ENCODE measurements at places on chromosomes 4 and X.

DNA sequence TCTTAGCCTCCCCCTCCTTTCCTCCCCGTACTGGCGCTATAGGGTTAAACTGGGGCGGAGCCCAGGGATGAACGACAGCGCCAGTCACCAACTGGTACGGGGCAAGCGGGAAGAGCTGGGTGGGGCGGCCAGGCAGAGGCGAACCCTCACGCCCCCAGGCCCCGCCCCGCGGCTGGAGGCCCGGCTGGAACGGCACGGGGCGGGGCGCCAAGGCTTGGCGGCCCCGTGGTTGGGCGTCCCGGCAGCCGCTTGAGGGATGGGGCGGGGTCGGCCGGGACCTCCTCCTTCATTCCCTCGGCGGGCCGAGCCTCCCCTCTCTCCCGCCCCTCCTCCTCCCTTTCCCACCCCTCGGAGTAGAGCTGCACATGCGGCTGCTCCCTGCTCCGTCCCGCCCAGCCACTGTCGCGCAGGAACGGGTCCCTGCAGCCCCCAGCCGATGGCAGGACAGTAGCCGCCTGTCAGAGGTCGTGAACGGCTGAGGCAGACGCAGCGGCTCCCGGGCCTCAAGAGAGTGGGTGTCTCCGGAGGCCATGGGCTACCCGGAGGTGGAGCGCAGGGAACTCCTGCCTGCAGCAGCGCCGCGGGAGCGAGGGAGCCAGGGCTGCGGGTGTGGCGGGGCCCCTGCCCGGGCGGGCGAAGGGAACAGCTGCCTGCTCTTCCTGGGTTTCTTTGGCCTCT lies at the start of gene EDA:
Gene EDA, plus strand, starts transcription at position 335 of the 678 bp plus-strand sequence.
- DNase-seq = no peak

GRCh38 chrX:148290931-148291330 lies 209.5 kb upstream of the AFF2 start:
- no peak for DNase-seq

DNA sequence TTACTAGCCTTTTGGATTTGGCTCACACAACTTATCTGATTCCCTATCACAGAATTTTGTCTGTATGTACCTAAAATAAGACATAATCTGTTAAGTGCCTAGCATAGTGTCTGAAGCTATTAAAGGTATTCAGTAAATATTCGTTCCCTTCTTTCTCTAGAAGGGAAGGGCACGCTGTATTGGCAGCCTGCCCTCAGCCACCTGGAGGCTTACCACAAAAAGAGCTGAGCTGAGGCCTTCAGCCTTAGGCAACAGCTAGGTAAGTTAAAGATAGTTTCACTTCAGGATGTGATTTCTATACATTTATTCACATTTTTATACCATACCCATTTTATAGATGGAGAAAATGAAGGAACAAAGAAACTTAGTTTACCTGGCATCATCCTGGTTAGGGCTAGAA lies 400.0 kb upstream of the LCORL start:
- no peak for DNase-seq

DNA sequence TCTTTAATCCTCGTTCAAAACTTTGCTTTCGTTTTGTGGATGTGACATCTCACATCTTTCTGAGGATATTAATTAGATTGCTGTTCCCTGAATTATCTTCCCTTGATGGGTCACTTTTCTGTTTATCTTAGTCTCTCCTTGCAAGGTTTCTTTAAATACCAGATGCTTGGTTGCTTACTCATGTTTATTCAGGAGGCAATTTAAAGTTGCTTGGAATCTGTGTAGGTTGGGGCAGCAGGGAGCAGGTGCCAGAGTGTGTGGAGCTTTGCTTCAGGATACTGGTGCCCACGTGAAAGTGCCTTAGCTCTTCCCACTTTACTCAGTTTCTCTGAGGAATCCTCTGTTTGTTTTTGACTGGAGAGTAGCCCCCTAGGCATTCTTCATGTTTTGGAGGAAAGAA lies 24.0 kb downstream of the ANAPC4 start:
- DNase-seq = no peak

GRCh38 chrX:125505207-125505606 lies 185.5 kb downstream of the TEX13C start:
- DNase-seq = no peak

- DNase-seq = no peak
Observed at GRCh38 chr4:56655627-56656345, 25.3 kb downstream of the HOPX start.

- no peak for DNase-seq
Observed at GRCh38 chrX:49767236-49767635, 61.9 kb upstream of the PAGE4 start.

DNA sequence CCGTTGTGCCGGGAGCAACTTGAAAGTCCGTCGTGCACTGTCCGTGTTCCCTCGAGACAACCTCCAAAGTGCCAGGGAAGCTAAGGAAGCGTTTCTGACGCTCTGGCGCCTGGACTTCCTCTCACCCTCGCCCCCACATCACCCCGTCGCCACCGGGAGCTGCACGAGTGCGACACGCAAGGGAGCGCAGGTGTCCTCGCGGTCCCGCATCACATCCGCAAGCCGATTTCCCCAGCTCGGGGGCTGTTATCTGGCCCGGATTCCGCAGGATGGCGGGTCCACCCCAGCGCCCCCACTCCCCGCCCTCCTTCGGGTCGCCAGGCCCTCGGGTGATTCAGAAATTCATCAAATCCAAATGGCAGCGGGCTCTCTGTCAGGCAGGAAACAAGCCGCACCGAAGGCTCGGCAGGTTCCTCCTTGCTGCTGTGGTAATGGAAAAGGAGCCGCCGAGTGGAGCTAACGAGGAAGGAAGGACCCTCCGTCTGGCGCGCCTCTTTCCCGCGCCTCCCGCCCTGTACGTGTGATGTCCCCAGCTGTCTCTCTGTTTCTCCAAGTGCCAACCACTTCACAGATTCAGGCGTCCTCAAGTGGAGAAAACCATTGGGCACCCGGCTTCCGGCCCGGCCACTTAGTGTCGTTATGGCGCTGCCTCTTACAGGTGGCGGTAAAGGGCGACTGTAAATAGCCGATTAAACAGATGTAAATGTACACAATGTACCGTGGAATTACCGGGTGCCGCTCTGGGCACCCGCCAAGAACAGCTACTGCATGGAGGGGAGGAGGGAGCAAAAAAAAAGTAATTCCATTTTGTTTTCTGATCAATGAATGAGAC lies 921 bp upstream of the SETD7 start:
- DNase-seq = no peak

GRCh38 chr4:53781629-53782457 lies 190.6 kb upstream of the LNX1 start:
- no peak for DNase-seq

GRCh38 chrX:28552882-28553829 lies 34.1 kb upstream of the IL1RAPL1 start:
- no peak for DNase-seq

GRCh38 chr4:89026542-89026941 lies 30.4 kb downstream of the FAM13A start:
- DNase-seq = no peak

DNA sequence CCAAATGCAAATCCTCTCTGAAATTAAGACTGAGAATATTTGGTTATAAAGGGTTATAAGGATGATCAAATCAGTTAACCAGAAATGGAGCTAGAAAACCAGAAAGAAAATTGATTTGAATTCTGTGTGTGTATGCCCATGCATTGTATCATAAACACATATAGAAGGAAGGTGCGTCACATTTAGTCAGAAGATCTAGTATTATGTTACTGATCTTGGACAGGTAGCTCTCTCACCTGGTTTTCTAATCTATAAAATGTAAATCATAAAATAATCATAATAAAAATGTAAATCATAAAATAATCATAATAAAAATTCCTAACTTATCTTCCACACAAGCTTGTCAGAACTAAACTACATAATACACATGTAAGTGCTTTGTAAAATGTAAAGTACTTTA lies 78.8 kb downstream of the BMP3 start:
- DNase-seq = no peak

DNA sequence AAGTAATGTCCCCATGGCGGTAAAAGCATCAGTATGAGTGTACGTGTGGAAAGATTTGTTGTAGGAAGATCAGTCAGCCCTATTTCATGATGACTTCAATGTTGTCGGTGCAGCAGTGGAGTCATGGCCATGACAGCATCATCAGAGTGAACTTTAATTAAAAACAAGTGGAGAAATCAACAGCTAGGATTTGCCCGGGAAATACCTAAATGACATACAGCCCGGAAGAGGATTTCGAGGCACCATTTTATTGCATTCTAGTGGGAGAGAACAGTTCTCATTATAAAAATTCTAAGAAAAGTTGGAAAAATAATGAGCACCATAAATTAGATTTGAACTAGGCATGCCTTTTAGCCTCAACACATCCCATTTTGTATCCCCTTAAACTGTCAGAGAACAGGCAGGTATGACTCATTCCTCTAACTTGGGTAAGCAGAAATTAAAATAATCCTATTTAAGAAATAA lies 170.1 kb downstream of the SHROOM3 start:
- DNase-seq = no peak

DNA sequence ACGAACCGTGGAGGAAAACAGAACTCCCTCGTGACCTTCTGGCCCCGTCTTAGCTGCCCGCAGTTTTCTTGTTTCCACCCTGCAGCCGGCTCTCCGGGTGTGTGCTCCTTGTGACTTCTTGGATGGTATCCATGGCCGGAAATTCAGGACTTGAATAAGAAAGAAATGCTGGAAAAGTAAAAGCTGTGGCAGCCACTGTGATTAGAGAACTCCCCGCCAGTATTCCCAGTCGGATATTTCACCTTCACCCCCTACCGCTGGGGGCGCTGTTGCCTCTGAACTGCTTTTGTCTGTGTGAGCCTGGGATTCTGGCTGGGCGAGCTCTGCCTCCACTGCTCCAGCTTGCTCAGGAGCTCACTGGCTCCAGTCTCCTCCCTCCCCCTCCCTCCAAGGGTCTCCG lies 41.5 kb upstream of the CYP4V2 start:
- no peak for DNase-seq

GRCh38 chrX:154655346-154655745 lies 2.0 kb upstream of the CTAG2 start:
- DNase-seq = no peak

DNA sequence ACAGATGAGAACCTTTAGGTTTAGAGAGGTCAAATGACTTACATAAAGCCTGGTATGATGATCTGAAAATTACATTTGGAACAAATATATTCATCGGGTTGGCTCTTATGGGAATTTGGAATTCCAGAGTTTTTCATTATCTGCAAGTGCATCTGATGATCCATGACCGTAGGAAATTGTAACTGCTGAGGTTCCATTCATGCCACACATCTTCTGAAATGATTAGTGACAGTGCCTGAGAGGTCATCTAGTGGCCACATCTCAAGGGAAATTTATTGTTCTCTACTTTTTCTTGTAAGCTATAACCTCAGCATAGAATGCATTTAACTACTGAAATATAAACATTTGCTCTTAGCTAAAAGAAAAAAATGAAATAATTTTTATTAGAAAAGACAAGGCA lies 105.8 kb upstream of the NWD2 start:
- DNase-seq = no peak

DNA sequence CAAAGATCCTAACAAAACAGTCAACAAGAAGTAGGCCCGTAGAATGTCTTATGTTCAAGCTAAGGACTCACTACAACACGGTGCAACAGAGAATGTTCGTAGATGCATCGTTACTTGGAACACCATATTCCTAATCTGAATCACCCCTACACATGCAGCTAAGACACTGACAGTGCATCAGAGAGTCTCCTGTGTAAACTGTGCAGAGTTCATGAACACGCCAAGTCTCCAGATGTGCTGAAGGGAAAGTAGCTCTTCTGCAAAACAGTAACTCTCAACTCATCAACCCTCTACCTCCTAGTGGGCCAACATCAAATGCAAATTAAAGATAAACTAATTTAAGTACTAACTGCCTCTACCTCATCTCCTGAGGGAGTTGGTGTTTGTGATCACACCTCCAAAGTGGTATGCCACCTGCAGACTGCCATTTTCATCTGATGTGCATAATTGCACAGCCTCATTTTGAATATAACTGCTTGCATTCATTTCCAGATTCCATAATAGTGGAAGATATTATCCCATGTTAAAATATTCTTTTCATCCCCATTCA lies 73.5 kb downstream of the MOSPD2 start:
- no peak for DNase-seq

DNA sequence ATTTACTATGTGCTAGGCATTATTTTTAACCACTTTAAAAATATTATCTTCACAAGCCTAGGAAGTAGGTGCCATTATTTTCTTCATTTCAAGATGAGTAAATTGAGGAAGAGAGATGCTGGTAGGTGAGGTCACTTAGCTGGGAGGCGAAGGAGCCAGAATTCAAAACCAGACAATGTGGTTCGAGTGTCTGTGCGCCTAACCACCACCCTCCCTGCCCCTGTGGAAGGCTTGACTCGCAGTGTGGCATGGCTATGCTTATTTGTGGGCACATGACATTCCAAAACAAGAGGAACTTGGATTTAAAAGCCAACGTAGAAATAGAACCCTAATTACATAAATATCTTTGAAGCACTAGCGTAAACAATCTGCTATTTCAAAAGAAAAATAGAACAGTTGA lies 226.6 kb upstream of the PITX2 start:
- no peak for DNase-seq

GRCh38 chr4:2855584-2855983 lies 11.9 kb downstream of the ADD1 start:
- DNase-seq = no peak

- DNase-seq = no peak
Observed at GRCh38 chrX:40415675-40416074, 165.1 kb upstream of the ATP6AP2 start.

DNA sequence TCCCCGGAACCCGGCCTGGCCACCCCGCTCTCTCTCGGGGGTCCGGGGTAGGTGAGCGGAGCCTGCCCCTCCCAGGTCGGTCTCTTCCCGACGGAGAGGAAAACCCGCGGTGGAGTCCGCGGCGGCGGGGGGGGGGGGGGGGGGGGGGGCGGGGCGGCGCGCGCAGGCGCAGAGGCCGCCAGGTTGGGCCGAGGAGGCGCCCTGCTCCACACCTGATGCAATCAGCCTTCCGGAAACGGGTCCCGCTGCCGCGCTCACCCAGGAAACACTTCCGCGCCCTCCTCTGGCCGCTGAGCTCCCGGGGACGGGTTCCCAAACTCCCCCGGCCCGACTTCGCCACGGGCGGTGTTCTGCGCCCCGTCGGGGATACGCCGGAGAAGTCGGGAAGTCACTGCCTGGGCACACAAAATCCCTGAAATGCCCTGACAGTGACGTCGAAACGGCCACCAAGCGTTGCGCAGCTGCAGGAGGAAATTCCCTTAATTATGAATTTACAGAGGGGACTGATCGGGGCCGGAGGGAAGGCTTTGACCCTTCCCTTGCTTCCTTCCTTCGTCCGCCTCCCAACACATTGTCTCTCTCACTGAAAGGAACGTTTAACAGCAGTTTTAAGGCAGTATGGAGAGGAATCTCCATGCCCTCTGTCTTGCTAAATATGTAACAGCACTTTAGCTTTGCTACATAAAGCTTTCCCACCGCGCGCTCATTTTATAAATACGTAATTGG lies 2.1 kb upstream of the APBB2 start:
- no peak for DNase-seq

GRCh38 chrX:130669233-130669632 lies 233.8 kb downstream of the ENOX2 start:
- no peak for DNase-seq

DNA sequence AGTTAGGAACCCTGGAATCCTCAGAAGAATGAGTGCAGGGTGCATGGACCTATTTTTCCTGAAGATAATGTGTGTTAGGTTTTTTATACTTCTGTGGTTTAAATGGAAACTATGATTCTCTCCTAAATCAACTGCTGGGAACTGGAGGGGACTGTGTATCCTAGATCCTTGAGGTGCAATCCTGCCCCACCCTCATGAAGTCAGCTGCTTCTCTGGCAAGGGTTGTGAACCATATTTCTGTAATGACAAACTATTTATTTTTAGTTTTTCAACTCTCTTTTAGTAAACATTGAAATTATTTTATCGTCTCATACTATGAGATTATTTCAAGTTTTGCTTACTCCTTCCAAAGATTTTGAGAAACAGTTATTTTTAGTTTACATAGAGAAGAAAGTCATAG lies 25.8 kb upstream of the VEGFC start:
- no peak for DNase-seq

Measured in keratinocyte (primary cell).